ENCODE measurements at places on chromosomes 6 and 20. TPM values are rescaled to one million over a fixed set of nuclear protein-coding genes. Genes with fewer than 3 reads are reported as not detected.

RIPOR3 gene
- 6.3 TPM for total RNA-seq

DNA sequence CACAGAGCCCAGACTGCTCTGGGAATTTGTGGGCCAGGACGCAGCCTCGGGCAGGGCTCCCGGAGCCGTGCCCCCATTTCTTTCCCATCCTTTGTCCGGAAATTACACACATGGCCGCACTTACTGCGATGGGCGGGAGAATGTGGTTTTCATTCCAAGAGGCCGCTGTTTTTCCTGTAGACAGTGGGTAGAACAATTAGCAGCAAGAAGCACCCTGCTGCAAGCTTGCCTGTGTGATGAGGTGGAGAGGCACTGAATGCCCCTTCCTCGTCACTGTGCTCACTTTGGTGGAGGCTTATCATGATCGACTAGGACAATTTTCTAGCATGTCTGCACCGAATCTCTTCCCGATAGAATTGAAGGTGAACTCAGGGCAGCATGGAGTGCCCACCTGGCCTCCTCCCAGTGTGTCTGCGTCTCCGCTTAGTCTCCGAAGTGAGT, 102.8 kb downstream of the DACT2 start:
- no peak for DNase-seq
- no peak overlapping the region for H3K4me3 ChIP-seq
- H3K36me3 ChIP-seq = no peaks in the 10 kb centered on the region
- no peak overlapping the region for H3K27ac ChIP-seq
- H3K4me1 ChIP-seq = peaks cover 15% of the 10 kb centered on the region
- no peaks in the 10 kb centered on the region for H3K27me3 ChIP-seq

- no peaks in the 10 kb centered on the region for H3K36me3 ChIP-seq
- H3K27me3 ChIP-seq = no peaks in the 10 kb centered on the region
- H3K4me1 ChIP-seq = peaks cover 27% of the 10 kb centered on the region
- peak overlapping the region; percentile 57 for H3K27ac ChIP-seq
- DNase-seq = peak; percentile 74
These were observed 89.7 kb downstream of the NDUFAF5 start for GRCh38 chr20:13874394-13875157.

- H3K36me3 ChIP-seq = no peaks in the 10 kb centered on the region
- DNase-seq = peak; percentile 52
- no peaks in the 10 kb centered on the region for H3K27me3 ChIP-seq
- H3K4me3 ChIP-seq = no peak overlapping the region
These were observed 7.3 kb downstream of the CCDC167 start for GRCh38 chr6:37492236-37492972.

DNA sequence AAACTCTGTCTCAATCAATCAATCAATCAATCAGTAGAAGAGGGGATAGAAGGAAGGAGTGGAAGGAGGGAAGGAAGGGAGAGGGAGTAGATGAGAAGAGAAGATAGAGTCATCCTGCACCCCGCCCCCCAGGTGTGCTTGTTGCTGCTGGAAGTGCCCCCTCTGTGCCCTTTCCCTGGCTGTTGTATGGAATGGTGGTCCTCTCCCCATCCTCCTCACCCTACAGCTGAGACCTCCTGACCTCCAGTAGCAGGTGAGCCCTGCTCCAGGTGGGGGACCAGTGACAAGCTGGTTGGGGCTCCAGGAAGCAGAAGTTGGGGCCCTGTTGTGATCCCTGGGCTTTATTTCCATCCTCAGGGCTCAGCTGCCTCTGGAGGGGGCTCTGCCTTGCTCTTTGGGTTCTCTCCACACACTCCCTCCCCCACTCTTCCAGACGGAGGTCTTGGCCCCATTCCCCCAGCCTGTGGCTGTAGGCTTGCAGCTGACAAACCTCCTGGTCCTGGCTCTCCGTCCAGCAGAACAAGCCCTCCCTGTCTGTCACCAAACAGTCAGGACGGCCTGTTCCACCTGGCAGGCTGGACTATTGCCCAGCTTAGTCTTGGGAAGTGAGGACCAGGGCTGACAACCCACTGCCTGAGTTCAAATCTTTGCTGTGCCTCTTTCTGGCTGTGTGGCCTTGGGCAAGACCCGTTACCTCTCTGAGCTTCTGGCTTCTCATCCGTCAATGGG, 26.0 kb upstream of the SCRT2 start:
- no peaks in the 10 kb centered on the region for H3K27me3 ChIP-seq
- DNase-seq = no peak
- no peak overlapping the region for H3K27ac ChIP-seq
- no peaks in the 10 kb centered on the region for H3K36me3 ChIP-seq
- H3K4me3 ChIP-seq = no peak overlapping the region
- peaks cover 13% of the 10 kb centered on the region for H3K4me1 ChIP-seq

GRCh38 chr6:27154696-27155095, 92.8 kb upstream of the PRSS16 start:
- DNase-seq = no peak
- peaks cover 8% of the 10 kb centered on the region for H3K4me1 ChIP-seq
- no peaks in the 10 kb centered on the region for H3K36me3 ChIP-seq
- H3K4me3 ChIP-seq = no peak overlapping the region

GRCh38 chr6:133590196-133590595, 298.7 kb upstream of the TCF21 start:
- no peaks in the 10 kb centered on the region for H3K36me3 ChIP-seq
- no peak for DNase-seq
- no peaks in the 10 kb centered on the region for H3K27me3 ChIP-seq
- H3K27ac ChIP-seq = no peak overlapping the region
- no peak overlapping the region for H3K4me3 ChIP-seq

DNA sequence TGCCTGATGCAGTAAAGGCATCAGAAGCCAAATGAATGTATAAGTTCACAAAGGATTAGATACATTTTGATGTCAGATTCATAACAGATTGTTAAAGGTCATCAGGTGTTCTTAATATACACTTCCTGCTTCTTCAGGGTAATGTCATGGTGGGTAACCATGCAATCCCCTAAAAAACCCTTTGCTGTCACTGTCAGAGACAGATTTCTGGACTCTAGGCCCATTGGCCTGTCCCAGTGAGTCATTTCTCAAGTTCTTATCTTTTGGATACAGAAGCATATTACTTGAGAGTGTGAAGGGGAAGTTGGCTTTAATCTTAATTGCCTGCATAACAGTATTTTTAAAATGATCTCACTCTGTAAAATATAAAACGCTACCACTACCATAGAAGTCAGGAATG, 895.6 kb upstream of the MAP3K7 start:
- no peaks in the 10 kb centered on the region for H3K27me3 ChIP-seq
- H3K36me3 ChIP-seq = no peaks in the 10 kb centered on the region
- H3K4me3 ChIP-seq = no peak overlapping the region
- H3K27ac ChIP-seq = no peak overlapping the region
- H3K4me1 ChIP-seq = no peaks in the 10 kb centered on the region

DNA sequence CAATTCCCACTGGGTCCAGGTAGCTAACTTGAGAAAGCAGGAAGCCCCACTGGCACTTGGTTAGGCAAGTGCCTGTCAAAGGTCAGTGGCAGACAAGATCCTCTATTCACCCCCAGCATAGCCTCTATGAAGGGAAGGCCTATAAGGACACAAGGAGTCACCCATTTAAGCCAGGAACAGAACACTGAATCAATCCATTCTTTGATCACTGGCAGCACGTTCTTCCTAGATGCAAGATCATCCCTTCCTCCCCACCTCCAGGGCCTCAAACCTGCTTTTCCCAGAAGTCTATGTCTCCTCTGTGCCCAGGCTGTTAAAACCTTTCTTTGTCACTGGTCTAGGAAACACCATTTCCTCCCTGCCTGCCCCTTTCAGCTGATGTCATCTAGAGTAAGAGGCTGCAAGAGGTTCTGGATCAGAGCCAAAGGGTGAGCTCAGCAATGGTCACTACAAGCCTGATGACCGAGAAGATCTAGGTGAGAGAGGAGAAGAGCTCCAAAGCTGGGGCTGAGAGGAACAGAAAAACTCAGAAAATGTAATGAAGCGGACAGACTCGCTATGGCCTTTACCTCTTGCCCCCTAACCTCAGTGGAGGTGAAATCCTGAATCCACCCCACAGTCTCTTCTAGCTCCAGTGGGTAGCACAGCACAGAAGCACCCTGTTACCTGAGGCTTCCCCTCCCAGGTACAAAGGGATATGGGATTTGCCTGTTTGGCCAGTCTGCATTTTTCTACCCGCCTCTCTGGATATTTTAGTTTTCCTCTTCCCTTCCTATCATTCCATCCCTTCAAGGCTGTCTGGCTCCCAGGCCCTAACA, 1.8 kb downstream of the GTPBP2 start:
- H3K4me3 ChIP-seq = peak overlapping the region; percentile 86
- no peaks in the 10 kb centered on the region for H3K27me3 ChIP-seq
- H3K27ac ChIP-seq = no peak overlapping the region
- DNase-seq = no peak

DNA sequence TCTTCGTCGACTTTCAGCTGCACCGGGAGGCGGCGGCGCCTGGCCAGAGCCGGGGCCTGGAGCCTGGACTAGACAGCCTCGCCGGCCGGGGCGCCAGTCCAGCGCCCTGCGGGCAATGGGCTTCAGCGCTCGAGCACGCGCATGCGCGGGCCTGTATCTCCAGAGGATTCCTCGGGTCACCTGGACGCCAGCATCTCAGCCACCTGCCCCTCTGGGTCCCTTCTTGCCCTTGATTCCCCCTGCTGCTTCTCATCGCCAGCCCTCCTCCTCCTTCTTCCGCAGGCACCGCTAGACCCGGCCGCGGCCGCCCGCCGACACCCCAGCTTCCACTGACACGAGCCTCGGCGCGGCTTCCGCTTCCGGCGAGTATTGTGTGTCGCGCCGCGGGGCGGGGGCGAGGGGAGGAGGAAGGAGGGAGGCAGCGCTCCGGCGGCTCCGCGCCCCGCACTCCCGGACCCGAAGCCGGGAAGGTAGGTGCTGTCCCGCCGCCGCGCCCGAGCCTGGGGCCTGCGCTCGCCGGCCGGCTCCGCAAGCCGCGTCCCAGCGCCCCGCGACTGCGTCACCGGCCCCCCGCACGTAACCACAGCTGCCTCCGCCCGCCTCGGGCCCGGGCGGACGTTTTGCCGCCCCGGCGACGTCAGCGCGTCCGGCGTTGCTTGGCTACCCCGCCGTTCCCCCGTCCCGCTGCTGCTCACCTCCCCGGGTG, at the start of gene TRIM39:
Gene TRIM39, plus strand, starts transcription at position 402 of the 706 bp plus-strand sequence. CDS start 2,391 bp downstream, outside the sequence.
- peaks cover 27% of the 10 kb centered on the region for H3K4me1 ChIP-seq
- H3K27ac ChIP-seq = peak within 1 kb of the TSS; percentile 98
- peak within 1 kb of the TSS; percentile 61 for H3K4me3 ChIP-seq

GRCh38 chr6:4133941-4134838, 1.2 kb downstream of the ECI2 start:
- H3K36me3 ChIP-seq = peaks cover 21% of the 10 kb centered on the region
- DNase-seq = peak; percentile 55
- no peaks in the 10 kb centered on the region for H3K27me3 ChIP-seq
- H3K4me1 ChIP-seq = peaks cover 19% of the 10 kb centered on the region

DNA sequence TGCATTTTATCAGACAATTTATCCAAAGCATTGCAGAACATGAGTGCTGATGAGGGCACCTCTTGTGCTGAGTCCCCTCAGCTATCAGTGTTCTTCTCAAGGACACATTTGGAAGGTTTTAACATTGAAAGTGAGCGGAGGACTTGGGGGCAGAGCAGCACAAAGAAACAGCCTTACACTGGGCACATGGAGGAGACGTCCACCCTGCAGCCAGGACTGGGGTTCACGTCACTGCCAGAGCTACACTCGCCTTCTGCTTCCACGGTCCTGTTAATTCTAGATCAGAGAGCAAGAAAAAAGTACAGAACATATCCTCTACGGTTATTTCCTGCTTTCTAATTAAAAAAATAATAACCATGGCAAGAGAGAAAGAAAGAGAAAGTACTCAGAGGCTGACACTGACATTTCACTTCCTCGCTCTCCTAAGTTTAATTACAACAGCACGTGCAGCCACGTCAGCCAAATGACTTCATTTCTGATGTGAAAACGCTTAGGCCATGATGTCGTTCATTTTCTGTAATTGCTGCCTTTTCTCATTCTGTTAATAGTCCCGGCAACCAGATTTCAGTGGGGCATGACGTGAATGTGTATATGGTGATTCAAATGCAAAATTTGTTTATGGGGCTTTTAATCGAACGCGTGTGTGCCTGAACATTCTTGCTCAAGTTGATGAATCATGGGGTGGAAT, 5.1 kb downstream of the PRND start:
- peaks cover 12% of the 10 kb centered on the region for H3K4me1 ChIP-seq
- H3K4me3 ChIP-seq = no peak overlapping the region
- H3K36me3 ChIP-seq = no peaks in the 10 kb centered on the region
- no peaks in the 10 kb centered on the region for H3K27me3 ChIP-seq

DNA sequence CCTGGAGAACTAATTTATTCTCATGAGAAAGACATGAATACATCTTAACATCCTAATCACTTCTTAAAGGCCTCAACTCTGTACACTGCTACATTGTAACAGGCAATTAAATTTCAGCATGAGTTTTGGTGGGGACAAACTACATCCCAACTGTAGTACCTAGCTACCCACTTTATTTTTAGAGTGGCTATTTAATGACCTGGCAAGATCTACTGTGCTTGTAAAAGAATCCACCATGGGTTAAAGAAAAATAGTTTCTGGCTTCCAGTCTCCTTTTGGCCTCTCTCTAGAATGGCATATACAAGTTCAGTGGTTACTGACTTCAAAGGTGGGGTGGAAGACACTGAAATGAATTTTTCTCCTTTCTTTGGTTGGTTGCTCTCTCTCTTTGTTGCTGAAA, 193.9 kb downstream of the ESR1 start:
- no peak overlapping the region for H3K4me3 ChIP-seq
- no peak for DNase-seq
- H3K27me3 ChIP-seq = no peaks in the 10 kb centered on the region
- no peaks in the 10 kb centered on the region for H3K36me3 ChIP-seq
- H3K4me1 ChIP-seq = no peaks in the 10 kb centered on the region

GATA5 gene
- total RNA-seq = 0.73 TPM

GRCh38 chr6:170129691-170130171, 161.1 kb downstream of the DLL1 start:
- H3K36me3 ChIP-seq = no peaks in the 10 kb centered on the region
- no peak overlapping the region for H3K4me3 ChIP-seq
- H3K4me1 ChIP-seq = no peaks in the 10 kb centered on the region
- DNase-seq = no peak

DNA sequence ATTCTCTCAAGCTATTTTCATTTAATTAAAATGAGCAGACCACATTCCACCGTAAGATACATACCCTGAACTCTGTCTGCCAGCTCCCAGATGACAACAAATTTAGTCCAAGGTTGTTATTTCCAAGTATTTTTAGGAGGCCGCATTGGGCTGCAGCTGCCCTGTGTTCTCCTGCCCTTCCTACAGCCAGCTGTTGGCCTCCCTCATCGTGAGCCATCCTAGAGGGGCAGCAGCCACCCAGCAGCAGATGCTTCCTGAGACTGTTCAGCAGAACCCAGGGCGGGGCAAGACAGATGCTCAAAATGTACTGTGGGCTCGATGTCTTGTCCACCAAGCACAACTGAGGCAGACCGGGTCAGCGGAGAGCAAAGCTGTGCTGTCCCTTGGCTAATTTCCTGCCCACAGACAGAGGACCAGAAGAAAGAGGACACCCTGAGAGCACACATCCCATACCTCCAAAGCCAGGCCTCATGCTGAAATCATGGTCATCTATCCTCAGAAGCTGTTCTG, 16.4 kb downstream of the GABRR1 start:
- H3K4me3 ChIP-seq = no peak overlapping the region
- no peak overlapping the region for H3K27ac ChIP-seq
- no peaks in the 10 kb centered on the region for H3K4me1 ChIP-seq

Measured in GM23338 (cell line).